ENCODE measurements at places on chromosomes 5 and 9. TPM values are rescaled to one million over a fixed set of nuclear protein-coding genes. Genes with fewer than 3 reads are reported as not detected.
A peak's percentile ranks its signal among the peaks of the same experiment; 100 is the strongest.

GRCh38 chr5:9105851-9106250 is 440.0 kb downstream of the SEMA5A start:
- no peaks in the 10 kb centered on the region for H3K4me1 ChIP-seq
- H3K36me3 ChIP-seq: no peaks in the 10 kb centered on the region
- no peak overlapping the region for H3K27ac ChIP-seq
- DNase-seq: no peak

GRCh38 chr5:121533814-121534213 is 317.9 kb upstream of the FTMT start:
- no peaks in the 10 kb centered on the region for H3K27me3 ChIP-seq
- H3K36me3 ChIP-seq: no peaks in the 10 kb centered on the region
- DNase-seq: no peak

DNA sequence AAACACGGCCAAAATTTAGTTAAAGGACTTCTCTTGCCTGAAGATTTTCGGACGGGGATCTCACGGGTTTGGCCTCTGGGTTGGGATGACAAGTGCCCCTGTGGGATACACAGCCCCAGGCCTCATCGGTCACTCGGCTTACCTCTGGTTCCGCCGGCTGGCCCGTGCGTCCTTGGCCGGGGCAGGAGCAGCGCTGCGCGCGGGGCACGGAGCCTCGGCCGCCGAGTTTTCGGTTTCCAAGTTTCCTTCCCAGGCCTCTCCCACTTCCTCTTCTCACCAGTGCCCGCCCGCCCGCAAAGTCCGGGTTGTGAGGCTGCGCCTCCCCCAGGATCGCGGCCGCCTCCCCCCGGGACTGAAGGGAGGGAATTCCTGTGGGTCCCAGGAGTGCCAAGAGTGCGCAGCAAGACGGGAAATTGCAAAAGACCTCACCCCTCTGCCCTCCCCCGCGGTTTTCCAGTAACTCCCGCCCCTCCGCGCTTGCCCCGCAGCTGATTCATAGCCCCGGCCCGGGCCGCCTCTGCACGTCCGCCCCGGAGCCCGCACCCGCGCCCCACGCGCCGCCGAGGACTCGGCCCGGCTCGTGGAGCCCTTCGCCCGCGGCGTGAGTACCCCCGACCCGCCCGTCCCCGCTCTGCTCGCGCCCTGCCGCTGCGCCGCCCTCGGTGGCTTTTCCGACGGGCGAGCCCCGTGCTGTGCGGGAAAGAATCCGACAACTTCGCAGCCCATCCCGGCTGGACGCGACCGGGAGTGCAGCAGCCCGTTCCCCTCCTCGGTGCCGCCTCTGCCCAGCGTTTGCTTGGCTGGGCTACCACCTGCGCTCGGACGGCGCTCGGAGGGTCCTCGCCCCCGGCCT is at the start of gene OSMR:
TSS of gene OSMR (plus strand) at position 487 of the 853 bp plus-strand sequence. CDS start 23,033 bp downstream, outside the sequence.
- H3K27ac ChIP-seq: no peak within 1 kb of the TSS
- peaks cover 1% of the 10 kb centered on the region for H3K36me3 ChIP-seq
- DNase-seq: peak; percentile 58
- H3K4me3 ChIP-seq: peak within 1 kb of the TSS; percentile 62
- peaks cover 58% of the 10 kb centered on the region for H3K27me3 ChIP-seq

GRCh38 chr5:23385036-23385435 is 122.4 kb upstream of the PRDM9 start:
- no peak overlapping the region for H3K27ac ChIP-seq
- no peaks in the 10 kb centered on the region for H3K36me3 ChIP-seq
- no peaks in the 10 kb centered on the region for H3K4me1 ChIP-seq
- DNase-seq: no peak
- no peak overlapping the region for H3K4me3 ChIP-seq

- H3K27ac ChIP-seq: no peak overlapping the region
- H3K27me3 ChIP-seq: no peaks in the 10 kb centered on the region
Measured at GRCh38 chr5:14465116-14465515, 116.5 kb upstream of the OTULINL start.

- H3K27me3 ChIP-seq: no peaks in the 10 kb centered on the region
- H3K4me3 ChIP-seq: no peak overlapping the region
- H3K4me1 ChIP-seq: peaks cover 14% of the 10 kb centered on the region
- H3K27ac ChIP-seq: no peak overlapping the region
Measured at GRCh38 chr9:132909311-132909710, 30.6 kb downstream of the SPACA9 start.

DNA sequence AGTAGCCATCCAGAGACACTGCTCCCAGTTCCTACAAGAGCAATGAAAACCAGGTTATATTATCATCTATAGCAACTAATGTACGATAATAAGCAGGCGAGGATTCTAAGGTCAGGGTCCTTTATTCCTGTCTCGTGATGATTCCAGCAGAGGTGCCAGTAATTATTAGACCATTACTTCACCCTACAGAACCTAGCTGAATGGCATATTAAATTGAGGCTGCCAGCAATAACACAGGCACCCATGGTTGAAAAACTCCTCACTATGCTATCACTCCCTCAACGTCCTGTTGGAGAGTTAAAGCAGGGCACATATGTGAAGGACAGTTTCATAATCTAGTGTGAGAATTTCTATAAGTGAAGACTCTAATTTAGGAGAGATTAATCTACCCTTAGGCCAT is 29.7 kb downstream of the DCAF12 start:
- peaks cover 10% of the 10 kb centered on the region for H3K4me1 ChIP-seq
- H3K27me3 ChIP-seq: no peaks in the 10 kb centered on the region
- DNase-seq: no peak
- peaks cover 22% of the 10 kb centered on the region for H3K36me3 ChIP-seq

DNA sequence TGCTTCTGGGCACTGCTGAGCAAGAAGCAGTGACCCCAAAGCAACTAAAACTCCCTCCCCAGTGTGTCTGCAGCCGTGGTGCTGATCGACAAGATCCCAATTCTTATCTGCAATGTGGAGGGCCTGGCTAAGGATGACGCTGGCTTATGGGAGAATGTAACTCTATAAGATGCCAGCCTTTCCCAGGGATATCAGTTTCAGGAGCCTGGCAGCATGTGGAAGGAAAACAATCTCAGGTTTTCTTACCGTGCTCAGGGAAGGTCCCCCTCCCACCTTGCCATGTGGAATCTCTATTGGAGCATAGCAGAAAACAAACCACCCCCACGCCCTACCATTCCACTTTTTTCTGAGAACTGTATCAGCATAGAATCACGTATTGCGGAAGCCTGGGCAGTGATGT is 87.7 kb upstream of the PTPN3 start:
- no peaks in the 10 kb centered on the region for H3K27me3 ChIP-seq
- H3K4me3 ChIP-seq: no peak overlapping the region
- no peak overlapping the region for H3K27ac ChIP-seq
- no peaks in the 10 kb centered on the region for H3K4me1 ChIP-seq
- no peak for DNase-seq
- no peaks in the 10 kb centered on the region for H3K36me3 ChIP-seq

PLCXD3 gene
- total RNA-seq: not detected

- no peaks in the 10 kb centered on the region for H3K36me3 ChIP-seq
- H3K27ac ChIP-seq: no peak overlapping the region
- peaks cover 1% of the 10 kb centered on the region for H3K27me3 ChIP-seq
- no peak overlapping the region for H3K4me3 ChIP-seq
Measured at GRCh38 chr9:131105952-131106351, 9.6 kb downstream of the AIF1L start.

DNA sequence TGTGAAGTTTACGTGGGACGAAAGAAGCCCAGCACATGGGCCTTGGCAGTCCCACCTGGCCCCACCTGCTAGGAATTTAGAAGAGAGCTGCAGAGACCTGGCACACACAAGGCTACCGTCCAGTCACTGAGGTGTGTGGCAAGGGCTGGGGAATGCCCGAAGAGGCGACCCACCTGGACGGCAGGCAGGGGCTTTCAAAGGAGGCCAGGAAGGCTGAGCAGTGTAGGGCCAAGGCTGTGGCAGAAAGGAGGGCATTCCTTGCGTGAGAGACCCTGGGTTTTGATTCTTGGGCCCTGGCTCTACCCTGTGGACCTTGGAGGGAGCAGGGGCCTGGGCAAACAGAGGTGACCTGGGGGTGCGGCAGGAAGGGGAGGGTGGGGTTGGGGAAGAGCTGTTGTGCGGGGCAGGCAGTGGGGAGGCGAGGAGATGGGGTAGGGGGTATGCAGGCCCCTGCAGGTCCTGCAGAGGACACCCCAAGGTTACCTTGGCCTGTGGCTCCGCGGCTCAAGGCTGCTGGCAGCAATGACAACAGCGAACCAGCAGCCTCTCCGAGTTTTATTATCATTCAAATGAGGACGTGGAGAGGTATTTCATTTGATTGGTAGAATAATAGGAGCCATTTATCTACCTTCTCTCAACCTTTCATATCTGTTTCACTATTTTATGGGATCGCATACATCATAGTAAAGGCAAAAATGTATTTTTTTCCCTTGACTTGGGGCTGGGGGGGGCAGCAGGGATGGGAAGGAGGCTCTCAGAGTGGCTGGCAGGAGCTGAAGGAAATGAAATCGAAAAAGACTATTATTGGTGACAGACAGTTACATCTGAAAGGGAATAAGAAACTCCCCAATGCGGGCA is 24.8 kb downstream of the TSPAN17 start:
- no peak overlapping the region for H3K27ac ChIP-seq
- H3K4me3 ChIP-seq: no peak overlapping the region
- no peak for DNase-seq
- H3K36me3 ChIP-seq: no peaks in the 10 kb centered on the region
- peaks cover 15% of the 10 kb centered on the region for H3K27me3 ChIP-seq
- no peaks in the 10 kb centered on the region for H3K4me1 ChIP-seq
